NCI-H69 (cell line): ENCODE measurements at places on chromosomes 4 and X.

DNA sequence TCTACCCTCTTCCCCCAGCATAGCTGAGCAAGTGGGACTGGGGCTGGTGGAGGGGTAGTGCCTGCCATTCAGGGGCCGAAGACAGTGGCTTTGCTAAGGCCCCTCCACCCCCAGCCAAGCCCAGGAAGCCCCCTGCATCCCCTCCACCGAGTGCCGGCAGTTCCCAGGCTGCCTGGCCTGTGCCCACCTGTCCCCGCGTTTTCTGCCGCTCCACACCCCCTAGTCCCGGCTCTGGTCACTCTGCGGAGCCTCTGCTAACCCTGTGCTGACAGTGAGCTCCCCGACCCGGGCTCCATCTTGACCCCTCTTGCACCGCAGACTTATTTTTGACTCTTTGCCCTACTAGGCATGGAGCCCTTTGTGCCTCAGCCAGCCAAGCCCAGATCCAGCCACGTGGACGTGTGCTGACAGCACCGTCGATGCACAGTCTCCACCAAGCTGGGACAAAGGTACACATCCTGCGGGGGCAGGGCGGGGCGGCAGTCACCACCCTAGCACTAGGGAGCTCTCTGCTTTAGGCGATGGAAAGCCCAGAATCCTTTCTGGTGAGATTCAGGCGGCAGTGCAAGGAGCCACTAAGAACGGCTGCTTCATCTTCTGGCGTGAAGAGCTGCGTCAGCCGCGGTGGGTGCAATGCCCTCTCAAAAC, 96.6 kb downstream of the PHKA2 start:
- DNase-seq: no peak

GRCh38 chr4:136078976-136079375, 1453.3 kb downstream of the PCDH18 start:
- DNase-seq: peak; percentile 17

GRCh38 chr4:120929847-120930246, 7.3 kb upstream of the PRDM5 start:
- no peak for DNase-seq

DNA sequence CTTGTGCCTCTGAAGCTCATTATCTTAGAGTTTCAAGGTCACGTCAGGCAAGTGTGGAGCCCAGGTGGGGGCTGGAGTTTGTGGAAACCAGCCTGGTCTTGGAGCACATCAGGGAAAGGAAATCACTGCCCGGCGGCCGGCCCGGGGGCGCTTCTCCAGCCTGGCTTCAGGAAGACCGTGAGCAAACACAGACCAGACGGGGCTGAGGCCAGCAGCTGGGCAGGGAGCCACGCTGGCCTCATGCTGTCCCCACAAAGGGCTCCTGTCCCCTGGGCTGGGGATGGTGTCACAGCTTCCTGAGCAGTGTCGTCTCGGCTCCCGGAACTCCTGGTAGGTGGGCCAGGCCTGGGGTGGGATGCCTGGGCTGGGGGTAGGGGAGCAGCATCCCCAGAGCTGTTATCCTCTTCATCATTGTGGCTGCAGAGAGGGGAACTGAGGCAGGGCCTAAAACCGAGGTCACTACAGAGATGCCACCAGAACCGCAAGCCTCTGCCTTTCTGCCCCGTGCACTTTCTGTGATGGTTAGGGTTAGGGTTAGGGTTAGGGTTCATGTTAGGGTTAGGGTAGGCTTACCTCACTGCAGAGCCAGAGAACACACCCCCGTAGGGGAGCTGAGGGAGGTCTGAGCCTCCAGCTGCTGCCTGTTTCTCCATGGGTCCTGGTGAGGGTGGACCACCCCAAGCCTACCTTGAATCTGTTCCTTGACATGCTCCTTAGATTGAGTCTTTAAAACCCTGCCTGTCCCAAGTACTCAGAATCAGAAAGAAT, 77.5 kb downstream of the HTRA3 start:
- DNase-seq: peak; percentile 10

GRCh38 chrX:106959901-106960300, 39.7 kb downstream of the CLDN2 start:
- DNase-seq: peak; percentile 2

- DNase-seq: no peak
These were observed 19.9 kb upstream of the PJA1 start for GRCh38 chrX:69185141-69185540.

DNA sequence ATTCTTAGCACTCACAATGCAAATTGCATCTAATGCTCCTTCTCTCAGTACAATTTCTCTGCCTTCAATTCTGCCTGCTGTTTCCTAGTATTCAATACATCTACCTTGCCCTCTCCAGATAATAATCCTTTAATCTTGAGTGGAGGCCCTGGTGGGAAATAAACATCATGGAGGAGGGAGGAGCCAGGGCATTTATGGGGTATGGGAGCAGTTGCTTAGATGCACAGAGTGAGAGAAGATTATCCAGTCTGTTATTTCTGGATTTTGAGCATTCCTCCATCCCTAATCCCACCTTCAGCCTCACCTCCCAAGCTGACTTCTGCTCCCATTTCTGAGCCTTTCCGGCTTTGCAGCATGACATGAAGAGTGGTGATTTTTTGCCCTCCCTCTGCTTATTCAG, 127.9 kb upstream of the PPP3CA start:
- DNase-seq: no peak

DNA sequence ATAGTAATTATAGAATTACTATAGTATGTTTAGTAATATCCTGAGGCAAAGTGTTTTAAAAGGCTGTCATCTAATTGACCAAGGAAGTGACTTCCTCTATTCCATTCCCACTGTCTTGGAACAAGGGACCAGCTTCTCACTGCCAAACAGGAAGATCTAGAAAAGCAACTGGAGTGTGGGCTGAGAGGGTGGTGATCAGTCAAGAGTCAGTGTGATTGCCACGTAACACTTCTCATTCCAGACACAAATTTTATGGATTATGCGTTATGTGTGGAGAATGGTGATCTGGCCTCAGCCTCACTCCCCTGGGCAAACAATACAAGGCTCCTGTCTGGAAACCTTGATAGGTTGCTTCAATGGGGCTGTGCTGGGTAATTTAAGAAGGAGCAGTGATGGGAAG, 60.0 kb downstream of the RRAGB start:
- DNase-seq: no peak

DNA sequence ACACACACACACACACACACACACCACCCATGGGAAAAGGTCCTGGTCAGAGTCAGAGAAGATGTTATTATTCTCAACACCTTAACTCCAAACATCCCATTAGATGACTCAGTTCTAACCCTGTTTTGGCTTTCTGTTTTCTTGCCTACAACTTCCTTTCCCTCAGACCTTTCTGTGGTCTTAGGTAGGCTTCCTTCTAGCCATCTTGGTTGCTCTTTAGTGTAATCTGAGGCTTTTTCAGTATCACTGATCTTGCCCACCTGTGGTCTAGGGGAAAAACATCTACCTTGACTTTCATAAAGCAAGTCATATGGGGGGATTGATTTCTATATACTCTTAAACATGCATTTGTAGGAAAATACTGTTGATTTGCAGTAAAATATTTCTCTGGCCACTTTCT, 56.9 kb downstream of the ATG4A start:
- no peak for DNase-seq

GRCh38 chrX:119072744-119073143, at the start of gene CT47C1:
TSS of gene CT47C1 (plus strand) at chrX:119072993. CDS start at chrX:119073226, 233 bp downstream.
- DNase-seq: no peak

DNA sequence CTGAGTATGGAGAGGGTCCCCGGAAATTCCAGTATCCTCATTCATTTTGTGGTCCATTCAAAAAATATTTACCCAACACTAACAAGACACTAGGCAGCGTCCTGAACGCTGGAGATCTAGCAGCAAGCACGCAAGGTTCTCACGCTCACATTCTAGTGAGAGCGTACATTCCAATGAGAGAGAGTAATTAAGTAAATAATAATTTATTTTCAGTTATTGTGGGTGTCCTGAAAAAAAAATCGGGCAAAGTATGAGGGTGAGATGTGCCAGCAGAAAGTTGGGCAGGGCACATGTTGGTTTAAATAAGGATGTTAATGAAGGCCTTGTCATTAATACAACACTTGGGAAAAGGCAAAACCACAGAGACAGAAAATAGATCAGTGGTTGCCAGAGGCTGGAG, 4.0 kb upstream of the TMEM156 start:
- no peak for DNase-seq

DNA sequence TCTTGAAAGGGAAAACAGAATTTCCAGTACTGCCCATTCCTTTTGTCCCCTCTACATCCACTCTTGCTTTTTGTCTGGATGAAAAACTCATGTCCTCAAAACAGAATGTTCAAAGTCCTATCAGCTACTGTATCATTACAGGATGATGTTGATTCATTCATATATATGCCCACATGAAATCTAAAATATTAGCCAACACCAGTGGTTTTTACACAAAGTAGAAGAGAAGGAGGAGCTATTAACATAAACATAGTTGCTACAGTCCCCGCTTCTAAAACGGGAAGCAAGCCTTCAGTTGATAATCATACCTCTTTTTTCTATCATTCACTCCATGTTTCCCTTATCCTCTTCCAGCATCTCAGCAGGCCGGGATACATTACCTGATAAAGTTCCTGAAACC, 7.7 kb upstream of the THOC2 start:
- no peak for DNase-seq

DNA sequence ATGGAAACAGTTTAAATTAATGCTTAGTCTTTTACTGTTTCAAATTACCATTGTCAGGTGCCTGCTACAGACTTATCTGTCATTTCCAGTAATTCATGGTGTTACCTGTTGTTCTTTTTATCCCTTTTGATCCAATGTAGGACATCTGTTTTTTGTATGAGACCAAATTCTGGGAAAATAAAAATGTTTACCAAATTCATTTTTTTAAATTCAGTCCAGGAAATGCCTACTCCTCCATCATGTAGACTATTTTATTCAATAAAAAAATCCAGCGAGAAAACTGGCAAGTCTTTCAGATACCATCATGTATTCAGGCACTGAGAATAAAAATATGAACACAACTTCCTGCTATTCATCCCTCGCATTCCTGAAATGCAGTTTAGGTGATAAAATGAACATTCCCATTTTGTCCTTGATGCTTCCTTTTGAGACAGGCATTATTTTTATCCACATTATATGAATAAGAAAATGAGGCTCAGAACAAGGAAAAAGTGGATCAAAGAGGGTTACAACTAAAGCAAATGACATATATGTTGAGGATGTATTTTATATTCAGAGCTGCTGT, 584.2 kb downstream of the SPRY1 start:
- DNase-seq: no peak

- no peak for DNase-seq
These were observed 102.6 kb downstream of the AMELX start for GRCh38 chrX:11395859-11396258.

GRCh38 chr4:1323280-1323634, 23.8 kb upstream of the UVSSA start:
- DNase-seq: no peak

DNA sequence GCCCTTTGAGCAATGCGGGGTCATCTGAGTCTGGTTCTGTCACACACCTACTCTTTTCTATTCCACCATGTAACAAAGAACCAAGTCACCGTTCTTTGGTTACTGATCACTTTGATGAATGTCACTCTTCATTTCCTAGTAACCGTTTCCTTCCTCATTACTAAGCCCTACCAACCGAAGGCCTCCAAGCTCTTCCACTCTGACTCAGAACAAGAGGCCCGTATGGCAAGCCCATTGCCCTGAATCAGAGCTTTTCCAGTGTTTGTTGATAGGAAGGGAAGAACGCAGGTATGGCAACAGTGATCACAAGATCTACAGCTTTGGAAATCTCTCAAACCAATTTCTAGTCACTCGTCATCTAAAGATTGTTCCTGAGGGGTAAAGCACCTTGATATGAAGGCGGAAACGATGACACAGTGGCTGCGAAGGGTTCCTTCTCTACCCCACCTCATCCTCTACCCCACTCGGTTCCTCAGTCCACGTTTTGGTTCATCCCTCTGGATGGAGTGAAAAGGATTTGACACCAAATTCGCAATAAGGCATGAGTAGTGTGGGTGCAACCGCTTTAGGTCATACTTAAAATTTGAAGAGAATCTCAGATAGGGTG, 28.0 kb upstream of the CD40LG start:
- no peak for DNase-seq

DNA sequence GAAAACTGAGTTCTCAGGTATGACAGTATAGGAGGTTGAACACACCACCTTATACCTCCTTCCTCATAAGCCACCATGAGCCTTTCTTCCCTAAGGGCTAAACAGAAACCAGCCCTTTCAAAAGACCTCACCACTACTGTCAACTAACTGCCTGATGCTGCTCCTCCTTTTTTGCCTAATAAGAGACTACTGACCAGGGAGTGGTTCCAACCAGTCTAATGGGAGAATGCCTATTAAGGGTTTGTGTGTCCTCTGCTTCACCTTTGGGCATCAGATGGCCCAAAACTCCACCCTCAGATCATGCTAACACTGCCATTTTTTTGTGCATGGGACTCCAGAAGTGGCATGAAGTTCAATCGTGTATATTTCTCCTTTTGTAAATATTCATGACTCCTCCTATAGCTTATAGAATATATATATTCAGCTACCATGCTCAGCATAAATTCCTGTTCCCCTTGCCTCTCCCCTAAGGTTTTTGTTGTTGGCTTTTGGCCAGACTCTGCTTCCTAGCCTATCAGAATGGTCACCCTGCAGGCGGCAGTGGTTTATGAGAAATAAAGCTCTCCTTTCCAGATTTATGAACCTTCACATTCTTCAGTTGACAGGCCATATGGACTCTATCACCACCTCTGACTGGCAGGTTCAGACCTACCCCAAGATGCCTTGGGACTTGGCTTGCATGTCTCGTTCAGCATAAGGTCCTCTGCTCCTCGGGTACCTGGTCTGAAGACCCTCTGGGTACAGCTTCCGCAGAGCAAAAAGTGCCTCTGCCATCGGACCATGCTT, 28.2 kb downstream of the FGFBP1 start:
- DNase-seq: no peak

- DNase-seq: peak; percentile 55
These were observed 49.5 kb downstream of the RPGR start for GRCh38 chrX:38277802-38278201.

- peak; percentile 95 for DNase-seq
These were observed 81.8 kb upstream of the RBPJ start for GRCh38 chr4:26238778-26239679.

GRCh38 chrX:133437356-133437755, 22.1 kb upstream of the GPC4 start:
- no peak for DNase-seq

DNA sequence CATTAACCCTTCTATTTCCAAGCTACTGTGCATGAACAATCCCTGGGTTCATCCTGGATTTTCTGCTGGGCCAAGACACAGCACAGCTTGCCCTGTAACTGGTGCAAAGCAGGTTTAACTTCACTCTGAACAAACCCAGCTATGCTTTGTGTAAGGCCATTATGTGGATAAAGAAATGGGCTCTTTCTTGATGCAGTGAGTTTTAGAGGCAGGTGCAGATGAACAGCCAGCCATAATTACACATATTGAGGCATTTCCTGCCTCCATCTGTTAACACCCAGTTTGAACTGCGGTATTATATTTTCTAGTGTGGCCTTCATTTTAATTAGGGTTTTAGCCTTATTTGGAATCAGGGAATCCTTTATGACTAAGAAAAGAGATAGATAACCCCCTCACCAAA, 68.7 kb upstream of the ARX start:
- DNase-seq: peak; percentile 76

- no peak for DNase-seq
These were observed 58.8 kb upstream of the LHFPL1 start for GRCh38 chrX:112738347-112739033.
